Colonic mucosa (tissue), 4 donors: ENCODE measurements at places on chromosomes 4 and X. TPM values are rescaled to one million over a fixed set of nuclear protein-coding genes. Genes with fewer than 3 reads are reported as not detected.

DNA sequence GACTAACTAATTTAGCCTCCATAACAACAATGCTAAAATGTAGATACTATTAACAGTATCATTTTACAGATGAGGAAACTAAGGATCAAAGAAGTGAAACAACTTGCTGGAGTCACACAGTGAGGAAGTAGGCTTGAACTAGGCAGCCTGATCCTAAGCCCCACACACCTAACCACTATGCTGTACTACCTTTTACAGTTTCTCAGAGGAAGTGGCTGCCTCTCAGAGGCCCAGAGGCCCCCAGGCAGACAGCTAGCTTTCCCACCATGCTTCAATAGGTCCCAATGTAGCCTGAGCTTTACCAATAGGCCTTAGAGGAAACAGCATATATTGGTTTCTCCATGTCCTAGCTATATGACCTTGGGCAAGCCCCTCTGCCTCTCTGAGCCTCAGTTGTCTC is 69.4 kb upstream of the PJA1 start:
- no peak for DNase-seq
- no peaks in the 10 kb centered on the region for H3K36me3 ChIP-seq
- no peaks in the 10 kb centered on the region for H3K27me3 ChIP-seq
- no peaks in the 10 kb centered on the region for H3K4me1 ChIP-seq
- no peak overlapping the region for H3K4me3 ChIP-seq

DNA sequence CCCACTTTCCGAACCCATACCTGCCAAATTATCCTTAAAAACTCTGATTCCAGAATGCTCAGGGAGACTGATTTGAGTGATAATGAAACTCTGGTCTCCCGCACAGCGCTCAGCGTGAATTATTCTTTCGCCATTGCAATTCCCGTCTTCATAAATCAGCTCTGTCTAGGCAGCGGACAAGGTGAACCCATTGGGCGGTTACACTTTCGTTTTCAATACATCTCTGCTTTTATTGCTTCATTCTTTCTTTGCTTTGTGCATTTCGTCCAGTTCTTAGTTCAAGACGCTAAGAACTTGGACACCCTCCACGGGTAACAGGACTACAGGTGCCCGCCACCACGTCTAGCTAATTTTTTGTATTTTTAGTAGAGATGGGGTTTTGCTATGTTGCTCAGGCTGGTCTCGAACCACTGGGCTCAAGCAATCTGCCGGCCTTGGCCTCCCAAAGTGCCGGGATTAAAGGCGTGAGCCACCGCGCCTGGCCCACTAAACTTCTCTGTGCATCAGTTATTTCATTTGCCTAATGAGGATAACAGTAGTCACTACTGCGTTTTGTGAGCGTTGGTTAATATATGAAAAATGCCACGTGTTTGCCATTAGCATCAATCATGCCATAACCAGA is 936 bp upstream of the PGK1 start:
- no peaks in the 10 kb centered on the region for H3K27me3 ChIP-seq
- peak overlapping the region; percentile 29 for H3K4me3 ChIP-seq
- no peaks in the 10 kb centered on the region for H3K4me1 ChIP-seq
- DNase-seq = no peak
- peak overlapping the region; percentile 98 for H3K27ac ChIP-seq
- H3K36me3 ChIP-seq = no peaks in the 10 kb centered on the region

GRCh38 chr4:174080361-174080760 is 203.1 kb downstream of the FBXO8 start:
- H3K4me1 ChIP-seq = no peaks in the 10 kb centered on the region
- no peak overlapping the region for H3K27ac ChIP-seq
- no peak overlapping the region for H3K4me3 ChIP-seq
- no peaks in the 10 kb centered on the region for H3K36me3 ChIP-seq
- no peaks in the 10 kb centered on the region for H3K27me3 ChIP-seq

- H3K27me3 ChIP-seq = no peaks in the 10 kb centered on the region
- H3K27ac ChIP-seq = no peak overlapping the region
- no peaks in the 10 kb centered on the region for H3K36me3 ChIP-seq
- H3K4me1 ChIP-seq = no peaks in the 10 kb centered on the region
- no peak for DNase-seq
- H3K4me3 ChIP-seq = no peak overlapping the region
Measured at GRCh38 chr4:153809916-153810810, 21.3 kb upstream of the SFRP2 start.

DNA sequence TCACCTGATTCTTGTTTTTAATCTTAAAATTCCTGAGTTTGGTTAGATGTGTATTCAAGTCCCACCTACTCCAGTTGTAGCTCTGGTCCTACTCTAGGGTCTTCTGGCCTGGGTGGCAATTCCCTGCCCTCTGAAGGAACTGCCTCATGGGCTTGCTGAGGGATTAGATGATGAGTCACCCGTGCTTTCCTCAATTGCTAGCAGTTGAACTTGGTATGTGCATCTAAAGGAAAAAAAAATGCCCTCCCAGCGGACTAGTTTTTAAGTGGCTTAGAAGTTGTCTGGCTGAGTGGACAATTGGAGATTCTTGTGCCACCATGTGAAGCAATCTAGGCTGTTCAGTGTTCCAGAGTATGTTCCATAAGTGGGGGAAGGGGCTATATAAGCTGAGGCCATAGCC is 127.0 kb downstream of the CCNG2 start:
- H3K36me3 ChIP-seq = no peaks in the 10 kb centered on the region
- H3K27me3 ChIP-seq = no peaks in the 10 kb centered on the region
- no peak overlapping the region for H3K4me3 ChIP-seq
- no peak for DNase-seq
- no peaks in the 10 kb centered on the region for H3K4me1 ChIP-seq
- no peak overlapping the region for H3K27ac ChIP-seq

GRCh38 chr4:13261486-13262257 is 222.5 kb downstream of the RAB28 start:
- H3K27me3 ChIP-seq = no peaks in the 10 kb centered on the region
- no peak for DNase-seq
- H3K27ac ChIP-seq = no peak overlapping the region
- H3K4me3 ChIP-seq = no peak overlapping the region
- no peaks in the 10 kb centered on the region for H3K36me3 ChIP-seq

- no peaks in the 10 kb centered on the region for H3K27me3 ChIP-seq
- H3K27ac ChIP-seq = no peak overlapping the region
- no peaks in the 10 kb centered on the region for H3K36me3 ChIP-seq
- peak; percentile 80 for DNase-seq
- no peaks in the 10 kb centered on the region for H3K4me1 ChIP-seq
Measured at GRCh38 chrX:153507484-153508178, 9.8 kb upstream of the ATP2B3 start.

- H3K4me1 ChIP-seq = no peaks in the 10 kb centered on the region
- no peak overlapping the region for H3K4me3 ChIP-seq
- no peaks in the 10 kb centered on the region for H3K27me3 ChIP-seq
- no peaks in the 10 kb centered on the region for H3K36me3 ChIP-seq
- DNase-seq = no peak
Measured at GRCh38 chr4:99323756-99324155, 2.6 kb upstream of the ADH1B start.

- no peak overlapping the region for H3K4me3 ChIP-seq
- H3K27me3 ChIP-seq = no peaks in the 10 kb centered on the region
- H3K4me1 ChIP-seq = peaks cover 4% of the 10 kb centered on the region
- no peak for DNase-seq
- H3K36me3 ChIP-seq = no peaks in the 10 kb centered on the region
Measured at GRCh38 chr4:69058410-69059059, 37.7 kb upstream of the UGT2B7 start.

- no peak for DNase-seq
- H3K4me1 ChIP-seq = no peaks in the 10 kb centered on the region
- no peaks in the 10 kb centered on the region for H3K27me3 ChIP-seq
- H3K36me3 ChIP-seq = no peaks in the 10 kb centered on the region
- H3K4me3 ChIP-seq = no peak overlapping the region
Measured at GRCh38 chrX:151692825-151693224, 2.4 kb upstream of the PRRG3 start.

GRCh38 chr4:57374866-57375595 is 264.8 kb upstream of the IGFBP7 start:
- DNase-seq = no peak
- no peak overlapping the region for H3K27ac ChIP-seq
- H3K27me3 ChIP-seq = no peaks in the 10 kb centered on the region
- H3K36me3 ChIP-seq = no peaks in the 10 kb centered on the region
- no peaks in the 10 kb centered on the region for H3K4me1 ChIP-seq
- H3K4me3 ChIP-seq = no peak overlapping the region

- no peaks in the 10 kb centered on the region for H3K27me3 ChIP-seq
- H3K4me3 ChIP-seq = no peak overlapping the region
- H3K4me1 ChIP-seq = no peaks in the 10 kb centered on the region
- DNase-seq = no peak
- H3K27ac ChIP-seq = no peak overlapping the region
Measured at GRCh38 chr4:161704040-161704439, 459.8 kb downstream of the FSTL5 start.

DNA sequence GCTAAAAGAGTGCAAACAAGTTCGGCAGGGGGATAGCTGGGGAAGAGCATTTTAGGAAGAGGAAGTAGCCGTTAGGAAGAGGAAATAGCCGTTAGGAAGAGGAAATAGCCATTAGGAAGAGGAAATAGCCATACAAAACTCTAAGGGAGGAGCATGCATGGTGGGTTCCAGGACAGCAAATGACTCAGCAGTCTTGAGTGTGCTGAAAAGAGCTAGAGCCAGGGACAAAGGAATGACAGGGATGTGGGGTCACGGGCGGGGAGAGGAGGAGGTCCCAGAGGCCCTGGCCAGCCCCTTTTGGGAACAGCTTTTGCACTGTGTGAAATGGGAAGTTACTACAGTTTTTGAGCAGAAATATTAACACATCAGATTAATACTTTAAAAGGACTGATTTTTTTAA is 882.6 kb downstream of the TRIML1 start:
- H3K27ac ChIP-seq = no peak overlapping the region
- no peak overlapping the region for H3K4me3 ChIP-seq
- no peaks in the 10 kb centered on the region for H3K36me3 ChIP-seq
- H3K4me1 ChIP-seq = no peaks in the 10 kb centered on the region

The TRAM1L1 gene
- total RNA-seq = 0.20 TPM

The SOX3 gene
- total RNA-seq = not detected

The CLDN34 gene
- total RNA-seq = 0.24 TPM

The TSPAN7 gene
- total RNA-seq = 91.5 TPM

The TMPRSS11F gene
- total RNA-seq = not detected

The RNF128 gene
- 41.5 TPM for total RNA-seq

The SEPSECS gene
- total RNA-seq = 13.1 TPM

The TLL1 gene
- total RNA-seq = 2.4 TPM

The ARAP2 gene
- 10.7 TPM for total RNA-seq

The PASD1 gene
- not detected for total RNA-seq

The CXCL5 gene
- 0.13 TPM for total RNA-seq

The ZRSR2 gene
- 7.9 TPM for total RNA-seq

The MAP7D2 gene
- 2.1 TPM for total RNA-seq
